RPMI8226 (cell line): ENCODE measurements at places on chromosomes 4 and X.

DNA sequence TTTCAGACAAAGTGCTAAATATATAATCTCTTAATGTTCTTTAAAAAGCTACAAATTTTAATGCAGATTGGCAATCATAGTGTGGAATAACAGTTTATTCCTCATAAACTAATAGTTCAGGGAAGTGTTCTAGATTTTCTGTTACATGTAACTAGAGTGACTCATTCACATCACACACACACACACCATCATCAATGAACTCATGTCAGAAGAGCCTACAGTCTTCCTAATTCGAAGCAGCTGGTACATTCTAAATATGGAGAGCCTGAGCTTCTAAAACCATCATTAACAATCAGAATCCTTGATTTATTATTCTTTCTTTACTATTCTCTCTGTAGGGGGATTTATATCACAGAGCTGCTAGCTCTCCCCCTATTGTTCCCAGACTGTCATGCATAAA lies 49.6 kb downstream of the DKK2 start:
- no peak for DNase-seq

- DNase-seq: no peak
These were observed 45.1 kb downstream of the VSIG4 start for GRCh38 chrX:65994519-65995506.

GRCh38 chr4:60657041-60657440 lies 543.1 kb upstream of the ADGRL3 start:
- DNase-seq: no peak

GRCh38 chrX:52363247-52363883 lies 5.5 kb upstream of the XAGE2 start:
- no peak for DNase-seq

- DNase-seq: no peak
These were observed 77.9 kb downstream of the CXXC4 start for GRCh38 chr4:104416725-104417356.

- peak; percentile 10 for DNase-seq
These were observed 64.3 kb downstream of the LRBA start for GRCh38 chr4:150950657-150951288.
